ENCODE measurements at places on chromosomes 5 and 9.

DNA sequence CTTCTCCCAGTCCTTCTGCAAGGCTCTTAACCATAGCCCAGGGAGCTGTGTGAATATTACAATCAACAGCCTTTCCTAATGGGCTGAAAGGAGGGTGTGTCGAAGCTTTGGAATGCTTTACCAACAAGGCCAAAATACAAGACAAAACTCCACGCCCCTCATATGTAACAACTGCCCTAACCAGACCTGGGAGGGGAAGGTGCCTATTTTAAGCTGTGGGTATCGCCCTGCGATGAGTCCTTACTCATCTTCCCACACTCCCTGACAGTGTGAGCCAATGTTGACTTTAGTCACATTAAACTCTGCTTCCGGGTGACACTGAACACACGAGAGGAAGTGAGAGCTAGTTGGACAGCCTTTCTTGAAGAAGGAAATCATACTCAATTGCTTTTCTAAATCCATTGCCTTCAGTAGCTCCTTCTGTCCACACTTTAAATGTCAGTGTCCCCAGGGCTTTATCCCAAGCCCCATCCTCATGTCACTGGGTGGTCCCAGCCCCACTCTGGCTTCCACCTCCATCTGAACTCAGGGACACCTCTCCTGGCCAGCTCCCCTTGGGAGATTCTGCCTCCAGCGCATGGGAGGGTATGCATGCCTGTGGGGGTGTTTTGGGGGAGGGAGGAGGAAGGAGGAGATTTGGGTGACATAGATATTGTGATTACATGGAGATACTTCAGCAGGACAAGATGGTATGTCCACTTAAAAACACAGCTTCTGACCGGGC lies 6.5 kb upstream of the TBC1D9B start:
- no peak for DNase-seq

DNA sequence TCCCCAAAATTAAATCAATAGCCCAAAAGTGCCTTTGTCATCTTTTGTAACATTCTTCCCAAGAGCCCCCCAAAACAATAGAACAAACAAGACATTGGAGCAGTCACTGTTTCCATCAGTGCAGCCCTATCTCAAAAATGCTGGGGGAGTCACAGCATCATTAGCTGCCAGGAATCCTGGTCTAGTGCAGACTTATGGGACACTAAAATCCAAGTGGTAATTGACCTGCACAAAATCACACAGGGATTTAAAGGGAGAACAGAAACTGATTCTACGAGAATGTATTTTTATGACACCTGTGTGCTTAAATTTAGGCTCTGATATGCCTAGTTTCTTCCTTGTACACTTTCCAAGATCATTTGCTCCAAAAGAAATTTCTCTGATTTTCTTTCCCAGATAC lies 172.9 kb downstream of the GLIS3 start:
- no peak for DNase-seq

DNA sequence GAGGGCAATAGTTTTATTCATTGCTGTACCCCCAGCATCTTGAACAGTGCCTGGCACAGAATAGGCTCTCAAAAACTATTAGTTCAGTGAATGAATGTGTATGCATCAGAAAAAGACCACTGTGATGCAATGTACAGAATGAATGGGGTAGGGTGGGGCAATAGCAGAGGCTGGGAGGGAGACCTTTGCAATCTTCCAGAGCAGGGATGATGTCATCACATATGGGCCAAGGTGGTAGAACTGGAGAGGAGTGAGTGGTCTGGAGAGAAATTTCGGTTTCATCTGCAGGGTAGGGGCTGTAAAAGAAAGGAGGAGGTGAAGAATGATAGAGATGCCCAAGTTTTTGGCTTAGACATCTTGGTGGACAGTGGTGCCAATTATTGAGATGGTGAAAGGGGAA lies 23.4 kb upstream of the ARAP3 start:
- DNase-seq, result no peak

DNA sequence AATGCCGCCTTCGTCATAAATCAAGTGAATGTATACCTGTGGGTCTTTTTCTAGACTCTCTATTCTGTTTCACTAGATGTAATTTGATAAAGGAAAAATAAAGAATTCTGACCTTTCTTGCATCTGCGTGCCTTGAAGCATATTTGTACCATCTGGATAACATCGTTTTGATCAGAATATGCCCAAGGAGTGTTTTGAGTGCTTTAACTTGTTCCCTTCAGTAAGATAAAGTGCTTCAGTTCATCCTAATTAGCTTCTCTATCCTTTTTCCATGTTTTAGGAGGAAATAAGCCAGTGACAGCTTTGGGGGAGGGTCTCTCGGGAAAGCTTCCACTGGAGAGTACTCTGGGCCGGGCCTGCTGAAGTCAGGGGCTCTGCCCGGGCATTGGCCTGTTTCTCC lies 113.5 kb upstream of the DAP start:
- DNase-seq, result no peak

DNA sequence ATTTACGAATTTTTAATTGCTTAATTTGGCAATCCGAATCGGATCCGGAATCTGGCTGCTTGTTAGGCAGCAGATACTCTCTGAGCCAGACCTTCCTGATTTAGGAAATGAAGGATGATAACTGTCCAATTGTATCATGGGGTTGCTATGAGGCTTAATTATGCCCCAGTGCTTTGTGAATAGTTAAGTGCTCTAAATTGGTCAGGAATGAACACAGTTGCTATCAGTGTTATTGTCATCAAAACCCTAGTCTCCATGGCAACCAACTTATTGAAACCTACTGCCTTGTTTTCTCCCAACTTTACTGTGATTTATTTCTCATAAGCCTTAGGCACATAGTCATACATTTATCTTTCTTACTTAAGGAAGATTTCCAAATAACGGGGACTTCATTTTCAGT lies 47.9 kb downstream of the MAMDC2 start:
- DNase-seq, result peak; percentile 94

DNA sequence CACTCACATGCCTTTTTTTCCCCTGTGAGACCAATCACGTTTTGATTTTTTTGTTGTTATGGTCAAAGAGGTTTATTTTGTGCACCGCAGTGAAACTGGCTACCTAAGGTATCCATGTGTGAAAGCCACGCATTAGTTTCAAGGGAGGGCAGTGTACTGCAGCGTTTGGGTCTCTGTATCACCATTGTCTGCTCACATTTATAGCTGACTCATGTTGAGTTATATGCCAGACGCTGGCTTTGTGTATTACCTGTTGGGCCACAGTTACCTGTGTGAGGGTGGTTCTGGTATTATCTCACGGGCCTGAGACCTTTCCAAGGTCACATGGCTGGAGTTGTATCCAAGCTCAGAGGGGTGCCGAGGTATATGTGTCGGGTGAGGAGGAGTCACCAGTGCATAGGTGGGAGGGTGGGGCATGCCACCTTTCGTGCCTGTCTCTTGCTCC lies 75.8 kb downstream of the ARHGAP26 start:
- DNase-seq, result no peak

All from NCI-H2081 (cell line).